ENCODE measurements at places on chromosomes 7 and 10.

DNA sequence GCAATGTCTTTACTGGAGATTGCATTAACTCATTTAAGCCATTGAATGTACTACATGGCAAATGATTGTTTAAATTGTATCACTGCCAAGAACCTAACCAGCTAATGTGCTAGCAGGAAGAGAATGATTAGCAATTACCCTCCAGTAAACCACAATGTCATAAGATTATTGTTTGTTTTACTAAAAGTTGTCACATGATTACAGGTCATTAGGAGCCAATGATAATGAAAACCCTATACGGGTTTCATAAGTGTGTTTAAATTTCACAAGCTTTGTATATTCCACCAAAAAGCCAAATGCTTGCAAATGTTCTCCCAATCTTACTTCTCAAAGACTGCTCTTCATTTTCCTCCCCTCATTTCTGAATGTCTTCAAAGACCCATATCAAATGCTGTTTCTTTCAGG lies 76.5 kb upstream of the PPP1R3C start:
- DNase-seq, result peak; percentile 28

DNA sequence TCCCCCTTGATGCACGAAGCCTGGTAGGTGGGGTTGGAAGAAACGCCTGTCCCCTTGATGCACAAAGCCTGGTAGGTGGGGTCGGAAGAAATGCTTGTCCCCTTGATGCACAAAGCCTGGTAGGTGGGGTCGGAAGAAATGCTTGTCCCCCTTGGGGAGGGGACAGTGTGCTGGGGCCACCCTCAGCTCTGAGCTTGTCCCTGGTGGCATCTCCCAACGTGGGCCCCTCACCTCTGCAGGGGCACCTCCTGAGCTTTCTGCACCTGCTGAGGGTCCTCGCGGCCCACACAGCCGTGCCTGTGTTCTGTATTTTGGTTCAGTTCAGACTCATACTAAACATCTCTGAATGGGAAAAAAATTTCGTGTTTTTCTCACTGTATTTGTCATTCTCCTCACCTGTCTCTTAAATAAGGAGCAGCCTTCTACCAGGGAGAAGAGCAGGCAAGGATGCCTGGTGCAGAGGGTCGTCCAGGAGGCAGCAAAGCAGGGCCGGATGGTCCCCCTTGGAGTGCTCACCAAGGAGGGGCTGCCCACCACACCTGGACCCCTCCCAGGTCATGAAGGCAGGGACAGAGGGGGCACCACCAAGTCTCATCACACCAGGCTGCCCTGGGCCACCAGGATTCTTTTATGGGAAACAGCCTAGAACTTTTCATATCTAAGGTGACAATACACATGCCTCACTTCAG lies 24.7 kb downstream of the VIPR2 start:
- DNase-seq, result no peak

- DNase-seq, result peak; percentile 82
Observed at GRCh38 chr7:66110856-66111255, 3.8 kb upstream of the CRCP start.

DNA sequence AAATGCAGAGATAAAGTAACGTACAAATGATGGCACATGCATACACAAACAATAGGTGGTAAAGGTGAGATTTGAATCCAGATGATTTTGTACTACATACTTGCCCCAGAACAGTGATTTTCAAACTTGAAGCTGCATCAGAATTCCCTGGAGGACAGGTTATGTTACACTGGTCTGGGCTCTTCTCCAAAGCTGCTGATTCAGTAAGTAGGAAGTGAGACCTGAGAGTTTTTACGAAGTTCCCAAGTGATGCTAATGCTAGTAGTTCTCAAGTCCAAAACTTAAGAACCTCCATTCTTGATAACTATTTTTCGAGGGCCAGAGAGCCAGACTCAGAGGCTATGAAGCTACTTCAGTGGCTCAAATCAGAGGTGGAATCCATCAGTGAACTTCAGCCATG lies 159.0 kb upstream of the POM121L12 start:
- DNase-seq, result no peak

GRCh38 chr10:110609605-110610004 lies 34.5 kb upstream of the RBM20 start:
- no peak for DNase-seq

DNA sequence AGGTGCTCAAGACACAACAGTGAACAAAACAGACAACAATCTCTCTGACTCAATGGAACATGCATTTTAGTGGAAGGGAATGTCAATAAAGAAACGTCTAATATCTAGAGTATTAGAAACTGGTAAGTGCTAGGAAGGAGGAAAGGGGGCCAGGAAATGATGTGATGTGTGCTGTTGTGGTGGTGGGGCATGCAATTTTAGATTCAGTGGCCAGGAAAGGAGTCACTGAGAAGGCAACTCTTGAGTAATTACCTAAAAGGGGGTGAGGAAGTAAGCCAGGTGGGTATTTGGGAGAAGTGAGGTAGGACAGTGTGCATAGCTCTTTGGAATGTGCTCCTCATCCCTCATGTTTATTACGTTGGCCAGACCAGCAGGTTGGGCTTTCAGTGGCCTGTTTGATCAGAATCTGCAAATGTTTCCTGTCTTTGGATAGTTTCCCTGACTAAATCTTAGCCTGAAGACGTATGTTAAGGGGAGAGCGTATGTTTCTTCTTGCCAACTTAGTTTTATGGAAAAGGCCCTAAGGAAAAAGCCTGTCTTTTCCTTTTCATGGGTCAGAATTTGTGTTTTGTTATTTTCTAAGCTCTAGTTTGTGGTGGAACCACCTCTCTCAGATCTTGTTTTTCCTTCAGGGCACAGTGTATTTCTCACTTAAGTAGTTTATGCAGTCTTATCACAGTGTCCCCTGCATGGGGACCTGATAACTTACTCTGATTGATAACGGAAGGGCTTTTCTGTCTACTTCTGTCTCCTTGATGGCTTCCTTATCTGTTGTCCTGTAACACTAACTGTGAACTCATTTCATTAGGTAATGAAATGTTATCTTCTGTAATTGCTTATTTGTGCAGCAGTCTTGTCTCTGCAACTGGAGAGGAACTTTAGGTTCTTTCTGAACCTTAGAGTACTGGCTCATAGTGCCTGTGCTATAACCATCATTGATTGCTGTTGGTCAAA lies 203.7 kb downstream of the AUTS2 start:
- DNase-seq, result no peak

GRCh38 chr7:157195868-157196267 lies 57.1 kb downstream of the UBE3C start:
- no peak for DNase-seq

- DNase-seq, result no peak
Observed at GRCh38 chr7:132569884-132570614, 6.2 kb downstream of the PLXNA4 start.

GRCh38 chr10:122276611-122277208 lies 5.6 kb downstream of the BTBD16 start:
- peak; percentile 57 for DNase-seq

DNA sequence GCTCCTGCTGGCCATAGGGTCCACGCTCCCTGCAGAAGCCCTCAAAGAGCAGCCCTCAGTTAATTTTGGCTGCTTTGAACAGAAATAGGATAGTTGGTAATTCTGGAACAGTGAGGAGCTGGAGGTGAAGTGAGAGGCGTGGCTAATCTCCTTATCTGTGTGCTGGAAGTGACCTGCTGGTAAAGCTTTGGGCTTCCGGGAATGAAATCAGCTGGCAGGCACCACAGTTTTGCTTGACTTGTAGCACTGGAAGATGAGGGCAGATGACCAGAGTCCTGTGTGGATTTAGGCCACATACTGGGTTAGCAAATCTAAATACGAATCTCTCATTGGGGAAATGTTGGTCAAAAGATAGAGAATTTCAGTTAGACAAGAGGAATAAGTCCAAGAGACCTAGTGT lies 10.2 kb downstream of the ATP6V0E2 start:
- no peak for DNase-seq

GRCh38 chr10:113027574-113028455 lies 77.8 kb downstream of the TCF7L2 start:
- no peak for DNase-seq

DNA sequence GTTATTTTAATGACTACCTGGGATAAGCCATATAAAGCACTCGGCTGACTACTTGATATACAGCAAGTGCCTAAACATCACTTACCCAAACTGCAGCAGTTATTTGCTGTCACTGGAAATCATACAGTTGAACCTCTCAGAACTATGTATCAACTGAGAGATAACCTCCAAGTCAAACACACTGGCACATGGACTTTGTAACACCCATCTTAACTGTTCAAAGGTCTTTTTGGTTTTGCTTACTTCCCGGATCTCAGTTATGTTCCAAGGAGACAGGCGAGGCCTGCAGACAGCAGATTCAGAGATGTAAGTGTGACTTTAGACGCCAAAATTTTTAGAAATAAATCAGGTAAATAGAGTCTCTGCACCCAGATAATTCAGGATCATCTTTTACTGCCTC lies 34.6 kb upstream of the DAGLB start:
- DNase-seq, result no peak

- peak; percentile 53 for DNase-seq
Observed at GRCh38 chr10:62186999-62187675, 81.5 kb downstream of the RTKN2 start.

DNA sequence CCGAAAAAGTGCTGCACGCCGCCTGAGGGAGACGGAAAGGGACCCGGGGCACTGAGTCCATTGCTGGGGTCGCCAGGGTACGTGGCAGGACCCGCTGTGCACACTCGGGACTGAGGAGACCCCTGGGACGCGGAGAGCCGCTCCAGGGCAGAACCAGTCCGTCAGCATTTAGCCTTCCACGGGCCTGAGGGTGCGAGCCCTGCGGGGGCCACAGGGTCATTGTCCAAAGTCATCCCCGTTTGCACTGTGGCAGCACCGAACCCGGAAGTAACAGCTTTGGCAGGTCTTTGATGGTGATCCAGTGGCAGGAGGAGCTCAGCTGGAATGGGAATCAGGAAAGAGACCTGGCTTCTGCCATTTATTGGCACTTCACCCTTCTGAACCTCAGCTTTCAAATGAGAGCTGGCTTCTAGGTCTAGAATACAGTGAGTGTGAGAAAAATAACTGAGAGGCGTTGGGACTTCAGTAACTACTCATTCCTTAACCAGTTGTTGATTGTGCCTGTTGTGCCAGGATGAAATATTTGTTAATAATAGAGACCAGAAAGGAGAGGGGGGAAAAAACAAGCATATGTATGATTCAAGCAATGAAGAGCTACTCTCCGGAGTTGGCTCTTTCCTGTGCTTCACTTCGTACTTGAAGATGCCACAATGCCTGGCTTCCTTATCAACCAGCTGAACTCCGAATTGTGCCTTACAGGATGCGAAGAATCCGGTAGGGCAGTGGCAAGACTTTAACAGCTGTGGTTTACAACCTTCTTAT lies 811 bp upstream of the ARHGAP12 start:
- peak; percentile 30 for DNase-seq
